Activated CD4-positive, alpha-beta memory T cell treated with anti-CD3 and anti-CD28 coated beads for 36 hours (primary cell): ENCODE measurements at places on chromosomes 5 and 9. TPM values are rescaled to one million over a fixed set of nuclear protein-coding genes. Genes with fewer than 3 reads are reported as not detected.
A peak's percentile ranks its signal among the peaks of the same experiment; 100 is the strongest.

DNA sequence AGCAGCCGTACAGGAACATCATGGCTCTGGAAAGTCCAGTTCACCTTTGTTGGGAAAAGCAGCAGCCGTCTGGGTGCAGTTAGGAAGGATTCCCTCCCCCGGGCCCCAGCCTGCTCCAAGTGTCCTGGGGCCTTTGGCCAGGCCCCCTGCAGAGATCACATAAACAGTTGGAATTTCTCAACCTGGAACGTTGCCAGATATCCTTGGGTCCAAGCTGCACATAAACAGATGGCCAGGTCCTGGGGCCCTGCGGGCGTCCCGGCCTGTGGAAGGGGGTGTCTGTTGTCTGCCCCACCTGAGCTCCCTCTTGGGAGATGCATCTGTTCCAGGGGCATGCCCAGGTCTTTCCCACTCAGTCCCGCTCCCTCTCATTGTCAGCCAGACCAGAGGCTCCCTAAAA, 92.7 kb downstream of the COL5A1 start:
- DNase-seq, result no peak
- H3K4me1 ChIP-seq, result no peaks in the 10 kb centered on the region

GRCh38 chr5:80569961-80570786, at the start of gene ANKRD34B:
ANKRD34B (minus strand) TSS chr5:80570280; CDS start chr5:80560019, 10,261 bp downstream.
- peaks cover 2% of the 10 kb centered on the region for H3K4me1 ChIP-seq
- H3K27me3 ChIP-seq, result peaks cover 57% of the 10 kb centered on the region
- H3K4me3 ChIP-seq, result no peak within 1 kb of the TSS
- peak; percentile 58 for DNase-seq
- H3K27ac ChIP-seq, result no peak within 1 kb of the TSS
- H3K36me3 ChIP-seq, result no peaks in the 10 kb centered on the region

DNA sequence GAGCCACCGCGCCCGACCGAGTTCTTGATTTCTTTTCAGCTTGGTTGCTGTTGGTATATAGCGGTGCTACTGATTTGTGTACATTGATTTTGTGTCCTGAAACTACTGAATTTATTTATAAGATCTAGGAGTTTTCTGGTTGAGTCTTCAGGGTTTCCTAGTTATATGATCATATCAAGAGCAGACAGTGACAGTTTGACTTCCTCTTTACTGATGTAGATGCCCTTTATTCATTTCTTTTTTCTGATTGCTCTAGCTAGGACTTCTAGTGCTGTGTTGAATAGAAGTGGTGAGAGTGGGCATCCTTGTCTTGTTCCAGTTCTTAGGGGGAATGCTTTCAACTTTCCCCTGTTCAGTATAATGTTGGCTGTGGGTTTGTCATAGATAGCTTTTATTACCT, 17.4 kb upstream of the LRRC19 start:
- H3K4me3 ChIP-seq, result no peak overlapping the region
- H3K4me1 ChIP-seq, result no peaks in the 10 kb centered on the region
- H3K36me3 ChIP-seq, result peaks cover 36% of the 10 kb centered on the region
- H3K27me3 ChIP-seq, result no peaks in the 10 kb centered on the region
- no peak overlapping the region for H3K27ac ChIP-seq

GRCh38 chr9:69047371-69047770, 11.8 kb downstream of the FXN start:
- peaks cover 3% of the 10 kb centered on the region for H3K36me3 ChIP-seq
- H3K27me3 ChIP-seq, result no peaks in the 10 kb centered on the region
- H3K27ac ChIP-seq, result no peak overlapping the region
- no peak for DNase-seq
- H3K4me3 ChIP-seq, result no peak overlapping the region

Gene ENG
- 12.2 TPM for total RNA-seq
